Stimulated activated CD4-positive, alpha-beta T cell treated with anti-CD3 and anti-CD28 coated beads, Interleukin-4, amount 100 ng/mL, for 4 hours (primary cell): ENCODE measurements at places on chromosomes 3 and 15.

GRCh38 chr3:135440746-135441145 lies 524.8 kb upstream of the PPP2R3A start:
- DNase-seq: no peak

DNA sequence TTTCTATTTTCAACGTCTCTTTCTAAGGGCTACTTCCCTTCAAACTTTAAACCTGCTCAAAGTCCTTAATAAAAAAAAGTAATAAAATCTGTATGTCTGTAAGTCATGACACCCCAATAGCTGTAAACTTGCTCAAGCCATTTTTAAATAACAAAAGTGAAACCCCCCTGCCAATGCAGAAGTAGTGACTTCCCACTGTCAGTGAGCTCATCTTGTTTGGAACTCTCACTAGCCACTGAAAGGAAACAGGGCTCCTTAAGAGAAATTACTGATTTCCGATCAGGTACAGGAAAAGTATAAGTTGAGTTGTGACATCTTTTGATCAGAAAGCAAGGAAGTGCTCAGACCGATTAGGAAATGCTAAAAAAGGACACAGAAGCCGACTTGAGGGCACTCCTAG lies 27.6 kb upstream of the GPR171 start:
- no peak for DNase-seq

GRCh38 chr3:105758451-105758850 lies 110.4 kb downstream of the CBLB start:
- no peak for DNase-seq

DNA sequence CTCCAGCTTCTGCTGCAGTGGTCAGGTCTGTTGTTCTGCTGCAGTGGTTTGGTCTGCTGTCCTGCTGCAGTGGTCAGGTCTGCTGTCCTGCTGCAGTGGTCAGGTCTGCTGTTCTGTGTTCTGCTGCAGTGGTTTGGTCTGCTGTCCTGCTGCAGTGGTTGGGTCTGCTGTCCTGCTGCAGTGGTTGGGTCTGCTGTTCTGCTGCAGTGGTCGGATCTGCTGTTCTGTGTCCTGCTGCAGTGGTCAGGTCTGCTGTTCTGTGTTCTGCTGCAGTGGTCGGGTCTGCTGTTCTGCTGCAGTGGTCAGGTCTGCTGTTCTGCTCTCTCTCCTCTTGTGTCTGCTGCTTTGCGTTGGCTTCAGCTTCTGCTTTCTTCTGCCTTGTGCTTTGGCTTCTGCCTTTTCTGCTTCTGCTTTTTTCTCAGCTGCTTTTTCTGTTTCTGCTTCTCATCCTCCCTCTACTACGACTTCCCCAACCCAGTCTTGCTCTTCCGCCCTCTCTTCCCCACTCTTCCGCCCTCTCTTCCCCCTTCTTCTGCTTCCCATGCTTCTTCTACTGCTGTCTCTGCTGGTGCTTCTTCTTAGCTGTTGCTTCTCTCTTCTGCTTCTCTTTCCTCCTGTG lies 50.7 kb downstream of the FAM43A start:
- no peak for DNase-seq

GRCh38 chr15:50624616-50625168 lies 61.9 kb downstream of the TRPM7 start:
- no peak for DNase-seq

DNA sequence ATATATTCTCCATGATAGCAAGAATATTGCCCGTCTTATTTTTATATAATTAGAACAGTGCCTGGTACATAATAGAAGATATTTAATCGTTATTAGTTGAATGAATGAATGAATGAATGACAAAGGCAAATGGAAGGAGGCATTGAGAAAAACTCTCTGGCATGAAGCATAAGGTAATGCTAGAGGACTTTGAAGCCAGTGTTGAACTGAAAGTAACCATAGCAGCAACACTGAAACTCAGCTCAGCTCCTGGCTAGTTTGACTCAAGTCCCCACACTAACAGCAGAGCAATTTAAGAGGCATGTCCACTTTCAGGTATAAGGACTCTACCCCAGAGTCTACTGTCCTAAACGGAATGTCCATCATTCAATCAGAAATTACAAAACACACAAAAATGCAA lies 227.0 kb downstream of the CPNE4 start:
- DNase-seq: no peak
